Testis (tissue), 5 donors: ENCODE measurements at places on chromosomes 3 and 15.

DNA sequence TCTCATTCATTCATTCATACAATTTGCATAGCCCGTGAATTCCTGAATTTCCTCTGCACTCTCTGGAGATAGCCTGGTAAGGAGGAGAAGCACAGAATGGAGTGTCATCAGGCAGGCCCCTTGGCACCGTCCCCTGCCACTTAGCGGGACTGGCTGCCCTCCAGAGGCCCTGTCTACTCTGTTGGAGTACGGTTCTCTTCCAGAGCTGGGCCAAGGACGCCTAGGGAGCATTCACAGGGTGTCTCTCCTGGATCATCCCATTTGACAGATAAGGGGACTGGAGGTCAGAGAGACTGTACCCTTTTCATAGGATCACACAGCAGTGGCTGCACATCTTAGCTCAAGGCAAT is 48.0 kb downstream of the PTH1R start:
- peak; percentile 61 for DNase-seq

DNA sequence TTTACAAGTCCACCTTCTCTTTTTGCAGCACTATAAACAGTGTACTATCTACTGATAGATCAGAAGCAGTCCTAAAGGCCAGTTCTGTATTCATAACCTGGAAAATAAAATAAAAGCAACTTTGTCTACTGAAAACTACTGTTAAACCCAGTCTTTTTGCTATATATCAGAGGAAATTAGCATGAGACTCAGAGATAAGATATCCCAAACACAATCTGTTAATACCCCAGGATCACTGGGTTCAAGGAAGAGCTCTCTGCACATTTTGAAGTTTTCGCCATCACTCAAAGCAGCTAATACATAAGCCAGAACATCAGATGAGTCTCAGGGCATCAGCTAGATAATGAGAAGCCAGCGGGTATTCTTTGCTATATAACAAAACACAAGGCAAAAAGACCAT is 21.8 kb downstream of the OSBPL10 start:
- DNase-seq = no peak

DNA sequence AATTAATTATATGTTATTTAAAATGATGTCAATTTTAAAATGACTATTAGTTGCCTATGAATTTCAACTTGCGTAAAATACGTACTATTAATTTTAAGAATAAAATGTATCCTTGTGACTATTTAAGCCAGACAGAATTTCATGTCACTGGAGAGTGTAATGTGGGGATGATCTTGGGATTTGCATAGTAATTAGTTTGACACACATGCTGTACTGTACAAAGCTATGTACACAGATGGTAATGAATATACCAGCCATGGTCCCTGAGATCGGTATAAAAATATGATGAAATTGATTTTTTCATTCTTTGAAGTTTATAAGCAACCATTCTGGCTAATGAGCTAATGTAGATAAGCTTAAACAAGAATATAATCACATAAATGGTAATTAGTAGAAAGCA is 134.4 kb upstream of the ROBO1 start:
- no peak for DNase-seq

GRCh38 chr3:49469037-49469935 is 781 bp upstream of the DAG1 start:
- DNase-seq = peak; percentile 78

GRCh38 chr15:63857461-63857856 is 23.7 kb upstream of the HERC1 start:
- no peak for DNase-seq

- no peak for DNase-seq
Observed at GRCh38 chr3:149621218-149622005, 36.4 kb downstream of the WWTR1 start.

DNA sequence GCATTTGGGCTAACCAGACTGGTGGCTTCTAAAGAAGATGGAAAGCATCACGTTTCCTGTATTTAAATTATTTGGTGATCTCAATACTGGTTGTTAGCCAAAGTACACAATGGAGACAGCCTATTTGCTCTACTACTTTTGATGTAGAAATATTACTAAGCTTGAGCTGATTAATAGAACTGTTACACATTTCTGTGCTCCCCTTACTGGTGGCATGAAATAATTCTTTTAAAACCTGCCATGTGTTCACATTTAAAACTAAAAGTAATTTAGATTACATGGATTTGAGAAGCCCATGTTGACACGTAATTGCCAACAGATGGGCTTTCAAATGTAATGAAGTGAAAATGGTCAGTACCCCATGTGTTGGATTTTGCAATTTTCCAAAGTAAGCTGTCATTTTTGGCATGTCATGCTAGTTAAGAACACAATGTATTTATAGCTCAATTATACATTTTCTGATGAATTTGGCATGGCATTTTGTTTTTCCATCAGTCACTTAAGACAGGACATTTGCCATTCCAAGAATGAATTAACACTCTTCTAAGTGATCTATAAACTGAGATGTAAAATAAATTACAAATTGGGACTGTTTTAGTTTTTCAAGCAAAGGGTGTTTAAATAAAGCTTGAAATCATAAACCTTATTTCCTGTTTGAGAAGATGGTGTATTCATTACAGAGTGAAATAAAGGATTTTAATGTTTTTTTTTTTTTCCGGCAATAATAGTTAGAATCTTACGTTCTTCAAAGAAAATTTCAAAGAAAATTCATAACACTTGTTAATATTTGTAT is 10.8 kb upstream of the RARRES1 start:
- DNase-seq = no peak

GRCh38 chr15:65653801-65654521 is 32.2 kb downstream of the SLC24A1 start:
- DNase-seq = no peak

GRCh38 chr15:52556524-52557273 is 12.1 kb downstream of the ARPP19 start:
- no peak for DNase-seq

DNA sequence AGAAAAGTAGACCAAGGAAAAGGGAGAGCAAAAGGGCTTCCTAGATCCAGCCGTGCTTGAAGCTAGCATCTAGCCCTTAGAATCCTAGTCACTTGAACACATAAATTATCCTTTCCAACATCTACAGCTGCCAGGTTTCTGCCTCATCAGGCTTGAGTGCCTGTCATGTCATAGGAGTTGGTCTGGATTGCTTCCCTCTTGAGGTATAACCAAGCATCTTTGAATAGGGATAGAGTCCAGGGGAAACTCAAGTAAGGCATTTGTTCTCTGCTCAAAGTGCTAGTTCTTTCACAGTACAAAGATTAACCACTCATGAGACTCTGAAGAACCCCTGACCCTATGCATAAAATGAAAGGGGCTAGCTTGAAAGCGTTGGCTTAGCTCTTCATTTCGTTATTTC is 72.3 kb downstream of the SLCO3A1 start:
- DNase-seq = no peak

GRCh38 chr3:169454823-169455222 is 208.7 kb downstream of the MECOM start:
- DNase-seq = no peak

- no peak for DNase-seq
Observed at GRCh38 chr3:182484682-182485081, 308.6 kb upstream of the ATP11B start.

GRCh38 chr15:59399465-59400102 is 26.9 kb upstream of the MYO1E start:
- DNase-seq = peak; percentile 26

DNA sequence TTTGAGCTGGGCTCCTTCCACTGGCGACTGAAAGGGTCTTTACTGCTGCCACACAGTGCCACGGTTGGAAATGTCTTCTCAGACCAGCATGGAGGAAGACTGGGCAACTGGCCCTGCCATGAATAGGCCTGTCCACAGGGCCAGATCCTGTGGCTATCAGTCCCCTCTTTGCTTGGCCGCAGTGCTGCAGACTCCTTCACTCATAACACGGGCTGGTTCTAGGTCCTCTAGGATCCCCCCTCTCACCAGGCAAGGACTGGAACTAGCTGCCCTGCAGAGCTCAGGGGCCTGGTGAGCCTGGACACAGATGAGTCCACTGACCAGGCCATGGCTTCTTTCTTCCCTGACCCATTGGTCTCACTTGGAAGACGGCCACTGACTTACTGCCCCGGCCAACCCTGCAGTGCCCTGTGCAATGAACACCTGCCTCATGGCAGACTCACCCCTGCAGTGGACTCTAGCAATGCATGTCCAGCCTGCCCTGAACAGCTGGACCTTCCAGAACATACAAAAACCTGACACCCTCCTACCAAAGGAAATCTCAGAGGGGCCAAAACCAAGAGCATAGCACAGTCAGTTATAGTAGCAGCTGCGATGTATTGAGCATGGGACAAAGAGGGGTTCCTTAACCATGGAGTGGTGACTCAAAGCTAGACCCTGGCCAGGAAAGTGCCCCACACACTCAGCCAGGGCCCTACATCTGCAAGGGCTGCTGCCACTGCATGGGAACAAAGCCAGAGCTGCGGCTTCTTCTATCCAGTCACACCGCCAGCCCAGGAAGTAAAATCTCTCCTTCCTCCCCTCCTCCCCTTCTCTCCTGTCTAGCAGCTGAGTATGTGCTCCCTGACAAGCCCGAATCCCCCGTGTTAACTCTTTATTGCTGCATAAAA is 72.1 kb upstream of the ITGA11 start:
- no peak for DNase-seq

GRCh38 chr3:100844063-100844936 is 135.0 kb downstream of the TFG start:
- DNase-seq = no peak

GRCh38 chr3:137988152-137988551 is 21.8 kb upstream of the CLDN18 start:
- no peak for DNase-seq

GRCh38 chr3:114877378-114878113 is 269.5 kb downstream of the ZBTB20 start:
- no peak for DNase-seq

DNA sequence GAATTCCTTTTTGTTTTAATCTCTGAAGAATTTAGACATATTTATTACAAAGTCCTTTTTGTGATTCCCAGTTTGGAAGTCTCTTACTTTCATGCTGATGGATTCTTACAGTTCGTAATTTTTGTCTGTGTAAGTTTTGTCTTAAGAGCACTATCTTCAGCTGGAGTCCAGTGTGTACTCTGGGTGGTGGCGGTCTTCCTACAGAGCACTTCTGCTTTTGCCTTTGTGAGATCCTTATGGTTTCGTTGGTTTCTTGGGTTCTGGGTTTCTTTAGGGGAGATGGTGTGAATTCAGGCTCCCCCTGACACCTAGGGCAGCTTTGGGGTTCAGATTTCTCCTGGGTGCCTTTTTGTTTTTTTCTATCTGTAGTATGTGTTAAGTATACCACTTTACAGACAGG is 45.3 kb downstream of the PLS1 start:
- no peak for DNase-seq

DNA sequence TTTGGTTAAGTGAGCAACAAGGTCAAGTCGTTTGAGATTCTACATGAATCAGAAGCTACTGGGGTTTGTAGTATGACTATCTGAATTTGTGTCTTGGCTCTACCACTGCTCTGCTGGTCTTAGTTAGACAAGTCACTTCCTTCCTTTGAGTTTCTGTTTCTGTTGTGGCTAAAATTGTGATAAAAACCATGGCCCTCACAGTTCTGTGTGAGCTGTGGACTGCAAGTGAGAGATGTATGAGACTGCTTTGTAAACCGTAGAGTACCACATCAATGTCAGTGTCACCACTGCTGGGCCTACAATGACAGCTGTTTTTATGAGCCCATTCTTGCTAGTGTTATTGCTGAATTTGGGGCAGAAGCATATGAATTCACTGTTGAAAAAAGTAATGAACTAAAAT is 32.7 kb downstream of the RARB start:
- DNase-seq = no peak

DNA sequence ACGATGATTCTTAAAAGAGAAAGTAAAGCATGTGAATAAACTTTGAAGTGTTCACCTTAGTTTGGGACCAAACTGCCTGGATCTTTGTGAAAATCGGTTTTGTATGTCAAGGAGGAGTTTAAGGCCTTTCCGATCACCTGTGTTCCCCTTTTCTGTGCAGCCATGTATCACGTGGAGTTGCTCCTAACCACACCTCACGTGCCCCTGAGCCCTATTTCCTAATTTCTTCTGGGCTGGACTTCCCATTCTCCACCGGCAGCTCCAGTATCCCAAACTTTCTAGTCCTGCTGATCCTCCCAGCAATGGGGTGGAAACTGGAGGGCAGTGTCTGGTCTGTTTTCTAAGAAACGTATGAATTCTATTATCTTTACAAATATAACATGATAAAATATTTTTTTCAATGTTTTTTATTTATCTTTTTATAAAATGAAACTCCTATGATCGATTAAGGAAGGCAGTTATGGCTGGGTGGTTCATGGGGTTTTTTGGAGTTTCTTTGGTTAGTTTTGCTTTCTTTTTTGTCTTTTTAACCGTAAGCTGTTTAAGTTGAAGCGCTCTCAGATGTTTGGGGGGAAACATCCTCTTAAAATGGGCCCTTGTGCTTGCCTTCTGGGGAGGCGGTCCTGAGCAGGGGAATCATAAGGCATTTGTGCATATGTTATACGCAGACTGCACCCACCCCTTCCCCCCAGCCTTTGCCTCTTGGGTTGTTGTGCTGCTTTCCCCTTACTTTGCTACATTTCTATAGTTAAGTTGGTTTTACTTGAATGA is 43.6 kb upstream of the WWTR1 start:
- no peak for DNase-seq

DNA sequence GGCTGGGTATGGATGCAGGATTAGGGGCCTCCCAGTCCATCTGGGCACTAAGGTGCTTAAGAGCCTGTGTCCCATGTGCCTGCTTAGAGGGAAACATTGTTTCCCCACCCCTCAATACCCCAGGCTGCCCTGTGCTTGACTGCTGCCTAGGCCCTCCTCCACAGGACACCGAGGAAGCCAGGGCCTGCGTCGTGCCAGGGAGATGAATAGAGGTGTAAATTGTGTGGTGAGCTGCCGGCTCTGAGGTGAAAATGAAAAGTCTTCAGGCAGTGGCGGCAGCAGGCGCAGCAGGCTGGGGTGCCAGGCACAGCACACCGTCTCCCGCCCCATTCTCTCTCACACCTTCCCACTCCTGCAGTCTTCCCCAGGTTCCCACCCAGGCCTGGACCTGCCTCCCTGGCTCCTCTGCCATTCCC is 13.9 kb upstream of the GRM2 start:
- DNase-seq = no peak

- no peak for DNase-seq
Observed at GRCh38 chr3:141170678-141171295, 60.8 kb upstream of the PXYLP1 start.

GRCh38 chr3:83034806-83035703 is 1273.6 kb upstream of the GBE1 start:
- DNase-seq = no peak

- peak; percentile 56 for DNase-seq
Observed at GRCh38 chr15:83248151-83249029, 36.1 kb downstream of the BNC1 start.
